Kasumi-1 (cell line): ENCODE measurements at places on chromosomes 7 and 10.

DNA sequence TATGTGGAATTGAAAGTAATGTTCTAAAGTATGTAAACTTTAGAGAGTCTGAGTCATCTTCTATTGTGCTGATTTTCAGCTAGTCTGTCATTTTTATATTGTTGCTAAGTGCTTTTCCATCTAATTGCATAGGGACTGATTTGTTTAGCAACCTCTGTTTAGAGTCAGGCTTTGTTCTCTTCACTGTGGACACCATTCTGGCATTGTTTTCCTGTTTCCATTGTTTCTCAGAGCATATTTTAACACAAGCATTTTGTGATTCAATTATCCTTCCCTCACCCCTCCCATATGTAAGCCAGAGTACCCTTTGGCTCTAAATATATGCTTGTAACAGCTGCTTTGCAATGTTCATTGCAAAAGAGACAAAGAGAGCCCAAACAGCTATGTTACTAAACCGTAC lies 748.4 kb upstream of the PHF14 start:
- DNase-seq: no peak

GRCh38 chr10:48251525-48252353 lies 22.8 kb downstream of the FRMPD2 start:
- no peak for DNase-seq

DNA sequence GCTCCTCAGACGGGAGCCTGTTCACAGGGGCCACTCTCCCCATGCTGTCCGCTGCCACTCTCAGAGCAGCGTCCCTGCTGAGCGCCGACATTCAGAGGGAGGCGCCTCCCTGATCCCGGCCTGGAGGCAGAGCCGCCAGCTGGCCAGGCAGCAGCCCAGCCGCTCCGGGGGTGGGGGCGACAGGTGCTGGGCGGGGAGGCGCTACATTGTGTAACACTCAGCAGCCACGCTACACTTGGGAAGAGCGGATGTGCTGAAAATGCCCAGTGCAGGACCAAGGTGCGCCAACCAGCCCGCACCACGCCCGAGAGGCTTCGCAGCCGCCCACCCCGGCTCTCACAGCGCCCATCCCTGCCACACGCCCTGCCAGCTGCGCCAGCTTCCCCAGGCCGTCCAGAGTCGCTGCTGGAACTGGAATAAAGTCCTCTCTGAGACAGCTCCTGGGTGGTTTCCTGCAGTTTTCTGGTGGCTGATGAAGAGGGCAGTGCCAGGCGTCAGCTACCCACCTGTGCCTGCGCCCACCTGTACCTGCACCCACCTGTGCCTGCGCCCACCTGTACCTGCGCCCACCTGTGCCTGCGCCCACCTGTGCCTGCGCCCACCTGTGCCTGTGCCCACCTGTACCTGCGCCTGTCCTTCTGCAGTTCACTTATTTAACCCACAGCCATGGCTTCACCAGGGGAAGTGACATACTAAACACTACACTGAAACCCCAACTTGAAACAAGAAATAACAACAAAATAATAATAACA lies 25.7 kb downstream of the STK32C start:
- DNase-seq: no peak

GRCh38 chr10:133185916-133186315 lies 25.9 kb downstream of the KNDC1 start:
- DNase-seq: no peak

- DNase-seq: no peak
These were observed 31.2 kb downstream of the BAIAP2L1 start for GRCh38 chr7:98369726-98370125.

GRCh38 chr7:129777195-129777844 lies 165.8 kb downstream of the NRF1 start:
- no peak for DNase-seq

DNA sequence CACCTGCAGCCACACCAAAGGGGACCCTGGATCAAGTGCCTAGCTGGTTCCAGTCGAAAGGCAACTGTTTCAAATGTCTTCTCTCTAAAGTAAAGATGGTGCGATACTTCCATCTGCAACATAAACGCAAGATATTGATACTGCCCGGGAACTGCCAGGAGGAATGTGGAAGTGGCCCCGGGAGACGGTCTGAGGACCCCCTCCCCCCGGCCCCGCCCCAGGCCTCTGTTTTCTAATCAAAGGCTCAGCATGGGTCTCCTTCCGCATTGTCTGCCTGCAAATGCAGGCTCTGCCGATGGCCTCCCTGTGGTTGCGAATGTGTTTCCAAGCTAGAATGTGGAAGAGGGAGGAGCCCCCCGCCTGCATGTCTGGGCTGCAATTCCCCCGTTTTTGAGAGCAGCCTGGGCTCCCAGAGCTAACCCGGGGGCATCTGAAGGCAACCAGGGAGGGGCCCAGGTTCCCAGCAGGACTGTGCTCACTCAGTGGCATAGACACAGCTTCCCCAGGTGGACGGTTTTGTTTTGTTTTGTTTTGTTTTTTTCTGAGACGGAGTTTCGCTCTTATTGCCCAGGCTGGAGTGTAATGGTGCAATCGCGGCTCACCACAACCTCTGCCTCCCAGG lies 223.9 kb upstream of the PPP2R2D start:
- DNase-seq: no peak

- DNase-seq: no peak
These were observed 103.1 kb upstream of the RPA3 start for GRCh38 chr7:7821517-7821916.

GRCh38 chr7:80722616-80723195 lies 84.3 kb downstream of the CD36 start:
- DNase-seq: no peak

DNA sequence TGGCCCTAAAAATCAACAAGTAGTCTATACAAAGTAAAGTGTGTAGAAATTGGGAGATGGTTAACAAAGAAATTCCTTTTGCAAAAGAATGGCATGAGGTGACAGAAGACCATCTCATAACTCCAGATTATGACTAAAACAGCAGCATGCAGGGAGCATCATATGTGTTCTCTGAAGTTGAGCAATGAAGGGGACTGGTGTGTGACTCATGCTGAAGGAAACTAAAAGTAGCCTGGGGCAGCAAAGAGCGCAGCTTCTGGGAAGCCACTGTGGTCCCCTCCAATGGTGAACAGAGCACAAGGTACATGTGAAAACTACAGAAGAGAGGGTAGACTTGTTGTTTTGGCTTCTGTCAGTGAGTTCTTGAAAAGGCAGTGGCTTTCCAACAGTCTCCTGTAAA lies 133.4 kb downstream of the MACC1 start:
- DNase-seq: no peak

DNA sequence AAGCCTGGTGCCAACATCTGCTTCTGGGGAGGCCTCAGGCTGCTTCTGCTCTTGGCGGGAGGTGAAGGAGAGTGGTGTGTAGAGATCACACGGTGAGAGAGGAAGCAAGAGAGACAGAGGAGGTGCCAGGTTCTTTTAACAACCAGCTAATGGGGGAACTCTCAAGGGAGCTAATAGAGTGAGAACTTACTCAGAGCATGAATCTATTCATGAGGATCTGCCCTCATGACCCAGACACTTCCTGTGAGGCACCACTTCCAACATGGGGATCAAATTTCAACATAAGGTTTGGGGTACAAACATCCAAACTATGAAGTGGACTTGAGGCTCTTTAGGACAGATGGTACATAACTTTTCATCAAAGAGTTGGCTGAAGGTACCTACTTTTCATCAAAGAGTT lies 5.1 kb upstream of the ZNF32 start:
- no peak for DNase-seq

DNA sequence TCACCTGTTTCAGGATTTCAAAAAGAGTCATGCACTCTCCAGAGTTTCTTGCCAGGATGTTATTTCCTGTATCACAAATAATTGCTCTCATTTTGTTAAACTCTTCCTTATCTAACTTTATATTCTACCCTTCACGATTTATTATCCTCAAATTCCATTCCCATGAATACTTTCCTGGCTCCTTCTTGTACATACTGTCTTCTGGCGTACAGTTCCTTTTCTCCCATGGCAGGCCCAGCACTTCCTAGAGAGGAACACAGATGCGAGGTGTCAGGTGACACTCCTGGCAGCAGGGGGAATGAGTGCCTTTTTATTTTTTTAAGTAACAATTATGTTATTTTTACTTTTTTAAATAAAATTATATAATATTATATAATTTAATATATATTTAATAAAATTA lies 411.9 kb downstream of the TFEC start:
- no peak for DNase-seq

GRCh38 chr10:71761541-71762113 lies 11.7 kb downstream of the VSIR start:
- DNase-seq: no peak

- DNase-seq: no peak
These were observed 95.3 kb downstream of the CPED1 start for GRCh38 chr7:121083790-121084251.

DNA sequence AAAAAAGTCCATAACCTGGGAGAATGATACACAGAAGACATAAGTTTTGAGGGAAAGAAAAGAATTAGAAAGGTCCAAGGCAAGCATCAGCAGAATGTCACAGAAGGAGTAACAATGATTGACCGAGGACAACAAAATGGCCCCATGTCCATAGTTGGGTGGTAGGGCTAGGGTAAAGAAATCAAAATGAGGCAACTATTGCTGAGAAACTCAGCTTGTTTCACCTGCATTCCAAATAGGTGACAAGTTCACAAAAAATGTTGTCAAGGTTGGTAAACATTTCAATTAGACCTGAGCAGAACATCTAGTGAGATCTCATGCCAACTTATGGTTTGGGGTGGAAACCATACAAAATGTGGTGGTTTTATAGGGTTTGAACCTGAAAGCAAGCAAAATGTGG lies 22.8 kb upstream of the DLX6 start:
- no peak for DNase-seq

DNA sequence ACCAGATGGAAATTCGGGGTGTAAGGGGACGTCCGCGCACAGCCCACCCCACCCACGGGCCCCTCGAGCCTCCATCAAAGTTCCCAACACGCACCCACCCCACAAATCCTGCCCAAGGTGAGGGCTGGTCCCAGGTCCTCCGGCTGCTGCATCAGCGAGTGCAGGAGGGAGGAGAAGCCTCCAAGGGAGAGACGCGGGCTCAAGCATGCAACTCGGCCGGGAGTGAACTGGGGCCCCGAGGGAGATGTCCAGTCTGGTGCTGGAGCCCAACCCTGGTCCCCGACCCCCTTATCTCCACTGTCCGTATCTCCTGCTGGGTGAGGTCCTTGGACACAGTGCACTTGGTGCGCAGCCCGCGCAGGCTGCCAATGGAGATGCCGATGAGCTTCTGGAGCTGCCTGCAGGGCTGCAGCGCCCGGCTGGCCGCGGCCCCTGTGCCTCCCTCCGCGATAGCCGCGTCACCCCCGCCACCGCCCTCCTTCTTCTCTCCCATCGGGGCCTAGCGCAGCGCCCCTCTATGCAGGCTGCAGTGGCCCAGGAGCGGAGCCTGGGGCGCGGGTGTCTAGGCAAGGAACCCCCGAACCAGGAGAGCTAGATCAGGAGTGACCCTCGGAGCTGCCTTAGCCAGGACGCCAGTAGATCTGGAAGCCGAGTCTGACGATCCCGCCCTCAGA lies 489.2 kb downstream of the ZNF33B start:
- no peak for DNase-seq

- DNase-seq: no peak
These were observed 11.0 kb downstream of the PYROXD2 start for GRCh38 chr10:98403812-98404504.

DNA sequence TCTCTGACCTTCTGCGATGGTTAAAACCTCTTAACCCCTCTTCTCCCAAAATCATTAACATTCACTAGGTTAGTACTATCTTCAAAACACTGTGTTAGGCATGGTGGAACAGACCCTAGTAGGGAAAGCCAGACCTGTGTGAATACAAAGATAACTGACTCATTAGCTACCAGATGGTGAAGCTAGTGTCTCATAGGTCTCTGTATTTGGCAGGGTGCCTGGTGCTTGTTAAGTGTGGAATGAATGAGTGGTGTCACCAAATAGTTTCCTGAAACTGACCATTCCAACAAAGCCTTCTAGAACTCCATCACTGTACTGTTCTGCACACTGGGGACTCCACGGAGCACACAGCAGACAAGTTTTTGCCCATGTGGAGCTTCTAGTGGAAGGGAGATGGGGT lies 27.7 kb upstream of the TM9SF3 start:
- no peak for DNase-seq

- DNase-seq: no peak
These were observed 23.5 kb downstream of the NPFFR1 start for GRCh38 chr10:70260259-70260658.

GRCh38 chr10:122587098-122587760 lies 26.7 kb downstream of the DMBT1 start:
- no peak for DNase-seq

DNA sequence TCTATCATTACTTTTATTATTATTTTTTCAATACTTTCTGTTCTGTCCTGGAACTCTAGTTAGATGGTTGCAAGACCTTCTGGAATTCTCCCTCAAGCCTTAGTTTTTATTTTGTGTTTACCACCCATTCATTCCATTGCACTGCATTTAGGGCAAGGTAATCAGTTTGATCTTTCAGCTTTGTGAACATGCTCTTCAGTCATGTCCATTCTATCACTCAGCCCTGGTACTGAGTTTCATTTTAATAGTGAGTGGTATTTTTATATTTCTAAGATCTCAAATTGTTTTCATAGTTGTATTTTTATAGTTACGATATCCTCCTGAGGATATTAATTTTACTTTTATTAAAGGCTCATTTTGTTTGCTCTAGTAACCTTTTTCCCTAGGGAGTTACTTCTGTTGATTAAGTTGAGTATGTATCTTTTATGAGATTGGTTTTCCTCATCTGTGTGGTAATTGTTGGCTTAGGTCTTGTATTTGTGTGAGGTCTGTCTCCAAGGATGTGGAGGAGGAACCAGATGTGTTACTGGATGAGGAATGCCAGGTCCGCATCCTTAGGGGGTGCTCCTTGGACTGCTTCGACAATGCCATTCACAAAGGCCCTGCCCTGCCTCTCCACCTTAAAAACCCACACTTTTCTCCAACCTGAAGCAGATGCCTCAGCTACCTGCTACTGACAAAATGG lies 46.7 kb upstream of the RAB18 start:
- DNase-seq: no peak

GRCh38 chr7:66630531-66630930 lies 1.9 kb downstream of the KCTD7 start:
- DNase-seq: no peak

DNA sequence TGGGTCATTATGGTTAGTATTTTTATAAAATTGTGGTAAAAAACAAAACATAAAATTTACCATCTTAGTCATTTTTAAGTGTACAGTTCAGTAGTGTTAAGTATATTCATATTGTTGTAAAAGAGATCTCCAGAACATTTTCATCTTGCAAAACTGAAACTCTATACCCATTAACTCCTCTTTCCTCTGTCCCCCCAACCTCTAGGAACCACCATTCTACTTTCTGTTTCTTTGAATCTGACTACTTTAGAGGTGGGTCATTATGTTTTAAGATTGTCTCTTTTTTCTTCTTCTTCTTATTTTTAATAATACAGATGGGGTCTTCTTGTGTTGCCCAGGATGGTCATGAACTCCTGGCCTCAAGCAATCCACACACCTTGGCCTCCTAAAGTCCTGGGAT lies 84.1 kb downstream of the DOCK4 start:
- no peak for DNase-seq

- no peak for DNase-seq
These were observed 204.6 kb downstream of the GLRX3 start for GRCh38 chr10:130340816-130341215.

DNA sequence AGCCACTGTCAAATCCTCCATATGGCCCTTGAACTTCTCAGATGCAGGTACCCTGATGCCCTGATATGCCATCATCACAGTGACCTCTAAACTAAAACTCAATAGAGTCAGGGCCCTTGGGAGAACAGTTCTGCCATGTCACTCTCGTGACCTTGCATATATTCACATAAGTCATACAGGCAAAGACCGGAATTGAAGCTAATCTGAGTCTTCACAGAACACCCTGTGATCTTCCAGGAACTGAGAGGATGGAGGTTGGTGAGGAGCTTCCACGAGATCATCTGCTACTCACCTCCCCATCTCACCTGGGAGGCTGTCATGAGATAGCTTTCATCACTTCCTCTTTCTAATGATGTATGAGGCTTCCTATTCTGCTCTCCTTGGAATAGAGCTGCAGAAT lies 228.7 kb upstream of the CCDC6 start:
- DNase-seq: no peak
